Stimulated activated naive B cell treated with anti-CD40 and anti-IgM and Interleukin-4, amounts not matched to agents 10 μg/mL and 1 μg/mL and 100 μg/mL, for 72 hours (primary cell): ENCODE measurements at places on chromosomes 3 and 15.

- DNase-seq, result no peak
Observed at GRCh38 chr15:31098953-31099740, 2.4 kb downstream of the TRPM1 start.

DNA sequence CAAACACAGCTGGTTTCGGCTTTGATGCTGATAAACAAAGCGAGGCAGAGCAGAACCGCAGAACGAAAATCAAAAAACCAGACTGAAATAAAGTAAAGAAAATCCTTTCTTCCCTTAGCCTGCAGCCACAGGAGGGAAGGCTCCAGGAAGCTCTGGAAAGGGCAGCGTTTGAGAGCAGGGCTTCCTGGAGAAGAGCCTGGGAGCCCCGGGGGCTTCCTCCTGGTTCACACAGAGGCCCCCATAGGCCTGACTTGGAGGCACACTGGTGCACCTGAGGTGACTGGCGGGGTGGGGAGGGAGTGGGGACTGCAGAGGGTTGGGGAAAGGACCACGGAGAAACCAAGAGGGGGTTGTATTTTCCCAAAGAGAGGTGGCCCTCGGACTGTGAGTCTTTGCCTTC, 98.8 kb upstream of the WNT5A start:
- DNase-seq, result no peak

DNA sequence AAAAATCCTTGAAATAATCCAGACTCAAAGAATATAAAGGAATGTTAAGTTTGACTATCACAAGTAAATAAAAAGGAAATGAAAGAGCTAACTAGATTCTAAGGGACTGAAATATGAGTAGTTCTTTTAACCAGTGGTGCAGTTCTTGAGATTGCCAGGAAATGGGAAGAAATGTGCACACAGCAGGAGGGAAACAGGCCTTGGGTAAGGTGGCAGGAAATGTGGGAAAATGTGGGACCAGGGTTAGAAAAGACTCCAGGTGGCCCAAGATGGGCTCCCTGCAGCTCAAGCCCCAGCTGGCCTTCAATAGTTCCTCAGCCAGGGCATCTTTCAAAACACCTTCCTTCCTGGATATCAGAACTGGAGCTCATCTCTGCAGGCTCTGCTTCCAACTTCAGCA, 181.3 kb downstream of the ISL2 start:
- no peak for DNase-seq

GRCh38 chr15:76470691-76471090, 134.1 kb downstream of the ISL2 start:
- DNase-seq, result no peak

DNA sequence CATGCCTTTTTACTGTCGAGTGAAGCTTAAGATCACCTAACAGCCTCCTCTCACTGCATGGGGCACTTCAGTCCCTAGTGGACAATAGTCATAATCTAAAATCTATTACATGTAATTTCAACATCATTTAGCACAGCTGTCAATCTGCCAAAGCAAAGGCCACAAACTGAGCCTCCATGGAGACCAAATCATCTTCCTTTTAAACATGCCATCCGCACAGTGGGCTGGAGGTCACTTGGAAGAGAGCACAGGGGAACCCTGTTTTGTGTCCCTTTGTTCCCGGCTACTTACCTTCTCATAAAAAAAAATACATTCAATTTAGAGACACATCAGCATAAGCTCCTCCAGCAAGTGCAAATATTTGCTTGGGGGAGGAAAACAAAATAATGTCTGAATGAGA, 167.3 kb downstream of the SQOR start:
- DNase-seq, result no peak
